NCI-H510A treated with DMSO at 0.1 percent for 48 hours (cell line): ENCODE measurements at places on chromosomes 13 and 19.

GRCh38 chr13:63396746-63397145 is 1981.1 kb upstream of the PCDH20 start:
- DNase-seq = no peak

DNA sequence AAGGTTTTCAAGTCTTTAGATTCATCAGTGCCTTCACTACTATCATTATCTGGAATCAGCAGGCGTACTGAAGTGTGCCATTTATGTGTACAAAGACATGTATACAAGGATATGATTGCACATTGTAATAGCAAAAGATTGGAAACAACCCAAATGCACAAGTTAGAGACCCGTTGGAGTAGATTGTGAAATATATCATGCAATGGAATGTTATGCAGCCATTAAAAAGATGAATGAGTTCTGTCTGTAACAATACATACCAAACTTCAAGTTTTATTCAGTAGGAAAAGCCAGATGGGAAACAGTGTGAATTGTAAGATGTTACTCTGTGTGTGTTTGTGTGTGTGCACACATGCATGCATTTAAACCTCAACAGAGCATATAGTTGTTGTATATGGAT is 97.9 kb downstream of the DGKH start:
- DNase-seq = no peak

DNA sequence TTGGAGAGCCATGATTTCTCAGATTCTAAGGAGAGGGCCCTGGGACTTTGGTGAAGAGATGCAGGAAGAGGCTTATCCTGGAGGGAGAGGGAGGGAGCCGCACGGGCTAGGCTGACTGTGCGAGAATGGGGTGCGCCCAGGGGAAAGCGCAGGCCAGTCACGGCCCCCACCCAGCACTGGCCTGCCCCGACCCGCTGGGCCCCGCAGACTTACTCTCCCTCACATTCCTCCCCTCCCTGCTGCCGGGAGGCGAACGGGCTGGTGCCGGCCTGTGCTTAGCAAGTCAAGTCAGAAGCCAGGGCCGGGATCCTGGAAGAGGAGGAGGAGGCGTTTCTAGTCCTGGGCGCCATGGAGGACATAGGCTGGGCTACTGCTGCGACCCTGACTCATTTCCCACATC is 120.0 kb downstream of the CRYL1 start:
- DNase-seq = no peak

- no peak for DNase-seq
Observed at GRCh38 chr19:56115490-56115889, 5.6 kb downstream of the ZNF787 start.

GRCh38 chr19:8075158-8076074 is 22.9 kb downstream of the CCL25 start:
- DNase-seq = no peak

DNA sequence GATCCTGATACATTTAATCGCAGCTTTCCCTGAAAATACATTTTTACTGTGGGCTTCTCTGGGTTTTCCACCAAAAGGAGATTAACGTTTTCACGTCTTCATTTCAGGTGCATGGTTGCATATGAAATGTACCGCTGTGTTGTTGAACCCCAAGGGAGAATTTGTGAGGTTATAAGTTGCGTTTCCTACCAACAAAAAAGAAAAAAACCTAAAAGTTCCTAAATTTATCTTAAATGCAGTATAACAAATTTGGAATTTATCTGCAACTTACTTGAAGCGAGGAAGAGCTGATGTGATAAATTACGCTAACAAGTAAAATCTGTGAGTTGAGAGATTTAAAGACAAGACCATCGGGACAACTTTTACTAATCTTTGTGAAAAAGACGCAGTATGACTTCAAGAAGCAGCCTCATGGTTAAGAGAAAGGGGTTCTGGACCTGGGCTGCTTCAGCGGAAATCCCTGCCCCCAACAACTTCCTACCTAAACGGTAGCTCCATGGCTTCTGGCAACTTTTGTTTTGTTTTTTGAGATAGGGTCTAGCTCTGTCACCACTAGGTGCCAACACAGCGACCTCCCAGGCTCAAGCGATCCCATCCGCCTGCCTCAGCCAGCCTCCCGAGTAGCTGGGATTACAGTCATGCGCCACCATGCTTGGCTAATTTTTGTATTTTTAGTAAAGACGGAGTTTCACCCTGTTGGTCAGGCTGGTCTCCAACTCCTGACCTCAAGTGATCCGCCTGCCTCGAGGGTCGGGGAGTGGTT is 958 bp upstream of the OBI1 start:
- DNase-seq = no peak

DNA sequence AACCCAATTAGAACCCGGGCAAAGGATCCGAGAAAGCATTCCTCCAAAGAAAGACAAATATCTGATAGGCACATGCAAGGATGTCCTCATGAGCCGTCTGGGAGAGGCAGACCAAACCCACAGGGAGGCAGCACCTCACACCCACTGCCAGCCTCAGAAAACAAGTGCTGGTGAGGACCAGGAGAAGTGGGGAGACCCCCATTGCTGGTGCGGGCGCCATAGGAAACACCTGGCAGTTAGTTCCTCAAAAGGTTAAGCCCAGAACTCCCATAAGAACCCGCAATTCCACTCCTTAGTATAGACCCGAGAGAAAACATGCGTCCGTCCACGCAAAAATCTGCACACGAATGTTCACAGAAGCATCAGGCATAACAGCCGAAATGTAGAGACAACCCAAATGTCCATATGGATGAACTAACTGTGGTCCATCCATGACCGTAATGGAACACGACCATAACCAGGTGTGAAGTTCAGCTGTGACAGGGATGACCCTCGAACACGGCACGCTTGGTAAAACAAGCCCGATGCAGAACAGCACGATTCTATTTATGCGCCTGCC is 7.9 kb downstream of the ZNF787 start:
- DNase-seq = no peak

- DNase-seq = no peak
Observed at GRCh38 chr19:37304884-37305255, 66.0 kb upstream of the ZNF527 start.

- DNase-seq = no peak
Observed at GRCh38 chr13:29125191-29125933, 305.2 kb downstream of the MTUS2 start.

DNA sequence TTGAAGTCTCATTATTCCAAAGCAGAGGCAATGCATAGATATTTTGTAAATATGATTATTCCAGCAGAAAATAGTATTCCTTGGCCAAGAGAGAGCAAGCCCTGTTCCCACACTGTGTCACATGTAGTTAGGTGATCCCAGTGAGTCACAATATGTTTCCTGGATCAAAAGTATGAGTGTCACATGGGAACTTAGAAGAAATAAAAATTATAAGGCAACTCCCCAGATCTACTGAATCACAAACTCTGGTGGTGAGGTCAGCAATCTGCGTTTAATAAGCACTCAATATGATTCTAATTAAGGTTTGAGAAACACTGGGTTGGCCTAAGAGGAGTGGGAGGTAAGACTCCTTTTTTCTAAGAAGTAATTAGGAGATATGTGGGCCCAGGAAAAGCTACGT is 1504.5 kb upstream of the PCDH20 start:
- no peak for DNase-seq

DNA sequence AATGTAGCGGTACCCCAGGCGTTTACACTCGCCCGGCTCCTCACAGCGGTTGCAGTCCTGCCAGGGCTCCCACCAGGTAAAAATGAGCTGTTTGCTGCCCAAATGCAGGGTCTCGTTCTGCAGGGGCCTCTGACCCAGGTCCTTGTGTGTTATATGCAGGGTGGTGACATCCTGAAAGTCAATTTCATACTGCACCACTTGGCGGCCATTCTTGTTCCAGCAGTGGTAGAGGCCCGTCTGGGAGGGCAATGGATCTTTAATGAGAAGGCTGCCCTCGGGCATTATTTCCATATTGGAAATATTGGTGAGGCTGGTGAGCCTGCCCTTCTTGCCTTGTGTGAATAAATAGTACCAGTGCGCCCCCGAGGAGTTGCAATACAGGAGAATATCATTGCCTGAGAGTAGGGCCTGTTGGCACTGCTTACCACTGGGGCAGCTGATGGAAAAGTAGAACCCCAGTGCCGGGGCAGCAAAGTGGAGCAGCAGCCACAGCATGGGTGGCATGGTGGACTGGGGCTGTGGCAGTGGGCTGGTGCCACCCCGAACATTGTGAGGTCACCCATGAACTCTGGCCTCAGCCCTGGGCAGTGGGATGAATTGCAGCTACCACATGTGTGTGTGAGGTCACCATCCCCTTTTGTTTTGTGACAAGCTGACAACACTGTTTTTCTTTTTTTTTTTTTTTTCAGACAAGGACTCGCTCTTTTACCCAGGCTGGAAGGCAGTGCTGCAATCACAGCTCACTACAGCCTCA is at the start of gene FAM187B:
Gene FAM187B (minus strand): TSS at position 563 of the 754 bp plus-strand sequence. CDS start 59 bp downstream, at position 504.
- no peak for DNase-seq

DNA sequence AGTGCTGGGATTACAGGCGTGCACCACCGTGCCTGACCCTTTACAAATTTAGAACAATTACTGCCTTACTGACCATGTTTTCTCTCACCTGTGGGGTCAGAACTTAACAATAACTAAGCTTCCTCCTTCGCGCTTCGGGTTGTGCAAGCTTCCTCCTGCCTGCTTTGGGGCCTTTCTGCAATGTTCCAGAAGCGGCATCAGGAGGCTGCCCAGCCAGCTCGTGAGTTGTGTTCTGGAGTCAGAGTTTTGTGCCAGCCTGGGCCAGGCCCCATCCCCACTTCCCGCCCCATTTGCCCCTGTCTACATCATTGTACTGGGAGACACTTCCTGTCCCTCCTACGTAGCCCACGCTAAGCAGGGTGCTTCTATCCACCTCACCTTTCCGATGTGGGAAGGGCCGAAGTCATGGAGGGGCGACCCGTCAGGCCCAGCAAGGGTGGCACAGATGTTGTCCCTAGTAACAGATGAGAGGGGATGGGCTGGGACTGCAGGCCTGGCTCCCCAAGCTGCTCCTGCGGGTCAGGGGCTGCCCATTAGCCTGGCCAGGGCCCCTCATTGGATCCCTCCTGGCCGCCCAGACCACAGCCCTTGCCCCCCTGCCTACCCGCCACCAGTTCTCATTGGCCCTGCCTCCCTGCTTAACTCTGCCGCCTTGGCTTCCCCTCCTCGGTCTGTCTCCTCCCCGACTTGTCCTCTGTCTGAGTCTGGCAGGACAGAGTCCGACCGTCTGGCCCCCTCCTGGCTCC is 13.4 kb downstream of the UHRF1 start:
- no peak for DNase-seq

DNA sequence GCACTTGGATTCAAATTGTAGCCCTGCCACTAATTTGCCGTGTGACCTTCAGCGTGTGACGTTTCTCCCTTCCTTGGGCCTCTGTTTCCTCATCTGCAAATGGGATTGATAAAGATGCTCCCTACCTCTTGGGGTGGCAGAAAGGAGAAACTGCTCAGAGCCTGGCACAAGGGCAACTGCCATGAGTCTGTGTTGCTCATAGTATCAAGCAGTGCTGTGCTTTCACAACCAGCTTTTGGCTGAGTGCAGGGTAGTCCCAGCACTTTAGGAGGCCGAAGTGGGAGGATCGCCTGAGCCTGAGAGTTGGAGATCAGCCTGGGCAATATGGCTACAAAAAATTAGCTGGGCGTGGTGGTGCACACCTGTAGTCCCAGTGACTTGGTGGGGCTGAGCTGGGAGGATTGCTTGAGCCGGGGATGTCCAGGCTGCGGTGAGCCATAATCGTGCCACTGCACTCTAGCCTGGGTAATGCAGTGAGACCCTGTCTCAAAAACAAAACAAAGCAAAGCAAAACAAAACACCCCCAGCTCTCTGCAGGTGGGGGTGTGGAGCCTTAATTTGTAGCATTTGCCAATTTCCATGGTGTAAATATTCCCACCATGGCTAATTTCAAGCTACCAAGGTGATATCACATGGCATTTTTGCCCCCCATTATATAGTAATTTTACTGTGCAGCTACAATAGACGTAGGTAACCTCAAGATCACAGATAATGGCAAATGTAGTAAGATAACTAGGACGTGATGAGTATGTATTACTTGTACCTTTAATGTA is 1.6 kb upstream of the MARK4 start:
- no peak for DNase-seq

GRCh38 chr19:29884466-29884865 is 57.6 kb upstream of the URI1 start:
- DNase-seq = no peak

GRCh38 chr13:104206450-104207044 is 1140.3 kb upstream of the SLC10A2 start:
- DNase-seq = no peak

DNA sequence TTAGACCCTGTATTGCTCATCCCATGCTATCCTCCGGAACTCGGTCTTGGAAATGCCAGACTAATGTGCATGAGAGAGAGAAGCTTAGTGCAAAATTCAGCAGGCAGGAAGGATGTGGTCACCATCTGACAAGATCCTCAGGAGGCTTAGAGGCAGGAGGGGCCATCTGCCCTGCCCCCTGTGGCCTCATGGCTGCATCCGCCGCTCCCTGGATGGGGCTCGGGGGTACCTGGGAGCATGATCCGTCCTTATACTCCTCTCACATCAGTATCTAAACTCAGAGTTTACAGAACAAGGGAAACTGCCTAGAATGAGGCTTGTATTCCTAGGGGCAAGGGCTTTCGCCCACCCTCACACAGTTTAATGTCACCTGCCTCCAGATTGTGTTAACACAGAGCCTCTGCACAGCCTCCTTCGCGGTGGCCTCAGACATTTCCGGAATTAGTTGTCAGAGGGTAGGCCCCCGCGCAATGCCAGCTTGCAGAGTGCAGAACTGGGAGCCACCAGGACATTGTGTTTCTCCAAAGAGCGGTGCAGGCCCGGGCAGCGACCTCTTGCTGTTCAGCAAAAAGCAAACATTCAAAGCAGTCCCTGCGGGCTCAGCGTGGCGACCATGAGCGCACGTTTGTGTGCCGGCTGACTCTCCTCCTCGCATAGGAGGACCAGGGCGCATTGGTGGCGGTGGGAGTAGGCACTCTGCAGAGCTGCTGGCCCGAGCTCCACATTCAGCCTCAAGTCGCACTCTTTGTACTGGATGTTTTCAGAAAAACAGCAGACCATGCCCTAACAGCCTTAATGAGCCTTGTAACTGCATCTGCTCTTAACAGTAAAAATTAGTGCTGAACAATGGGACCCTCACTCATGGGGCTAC is 39.1 kb downstream of the GPR12 start:
- DNase-seq = peak; percentile 2

DNA sequence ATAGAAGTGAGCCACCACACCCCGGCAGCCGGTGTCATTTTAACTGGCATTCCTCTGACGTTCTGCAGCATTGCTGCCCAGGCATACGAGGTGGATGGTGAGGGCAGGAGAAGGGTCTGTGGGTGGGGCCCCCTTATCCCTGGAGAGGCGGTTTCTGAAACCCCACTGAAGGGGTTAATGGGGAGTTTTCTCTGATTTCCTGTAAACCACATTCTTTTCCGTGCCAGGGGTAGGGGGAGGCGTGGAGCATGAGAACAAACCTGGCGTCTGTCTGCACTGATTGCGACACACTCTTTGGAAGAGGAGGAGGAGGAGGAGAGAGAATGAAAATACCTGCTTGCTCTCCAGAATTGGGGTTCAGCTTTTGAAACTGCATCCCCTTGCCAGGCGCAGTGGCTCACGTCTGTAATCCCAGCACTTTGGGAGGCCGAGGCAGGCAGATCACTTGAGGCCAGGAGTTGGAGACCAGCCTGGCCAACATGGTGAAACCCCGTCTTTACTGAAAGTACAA is 2.7 kb upstream of the C3 start:
- DNase-seq = no peak
